ENCODE measurements at places on chromosomes 16 and 17.
A peak's percentile ranks its signal among the peaks of the same experiment; 100 is the strongest.

DNA sequence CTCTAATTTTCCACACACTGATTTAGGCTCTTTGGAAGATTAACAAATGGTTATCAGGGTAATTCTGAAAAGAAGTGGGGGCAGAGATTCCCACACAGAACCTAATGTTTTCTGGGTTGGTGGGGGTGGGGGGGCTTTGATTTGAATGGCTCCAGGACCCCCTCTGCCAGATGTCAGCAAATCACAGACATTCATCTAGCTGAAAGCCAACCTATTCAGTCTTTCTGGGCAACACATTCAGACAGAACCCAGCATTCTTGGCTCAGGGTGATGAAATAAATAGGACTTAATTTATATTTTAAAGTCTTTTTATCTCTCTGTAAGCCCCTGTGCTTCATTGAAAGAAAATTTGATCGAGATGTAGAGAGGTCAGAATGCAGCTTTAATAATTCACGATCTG is 533.2 kb downstream of the XYLT1 start:
- H3K4me3 ChIP-seq = no peak overlapping the region
- H3K27me3 ChIP-seq = peaks cover 54% of the 10 kb centered on the region
- peaks cover 2% of the 10 kb centered on the region for H3K4me1 ChIP-seq

DNA sequence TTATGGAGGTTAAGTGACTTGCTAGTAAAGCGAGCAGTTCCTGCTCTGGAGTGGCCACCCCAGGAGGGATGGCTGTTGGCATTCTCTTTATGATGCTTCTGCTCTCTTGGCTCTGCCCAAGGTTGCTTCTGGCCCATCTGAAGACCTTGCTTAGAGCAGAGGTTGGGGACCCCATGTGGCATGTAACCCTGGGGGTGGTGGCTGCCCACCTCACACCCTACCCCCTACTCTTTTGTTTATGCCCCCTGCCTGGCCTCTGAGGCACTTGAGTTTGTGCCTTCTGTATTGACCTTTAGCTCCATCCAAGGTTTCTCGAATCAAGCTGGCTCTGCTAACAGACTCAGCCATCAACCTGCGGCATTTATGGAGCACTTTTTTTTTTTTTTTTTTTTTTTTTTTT is 214.6 kb downstream of the MSI2 start:
- peaks cover 69% of the 10 kb centered on the region for H3K4me1 ChIP-seq
- H3K27ac ChIP-seq = no peak overlapping the region
- H3K4me3 ChIP-seq = no peak overlapping the region
- DNase-seq = no peak
- no peaks in the 10 kb centered on the region for H3K27me3 ChIP-seq
- H3K36me3 ChIP-seq = peaks cover 3% of the 10 kb centered on the region

DNA sequence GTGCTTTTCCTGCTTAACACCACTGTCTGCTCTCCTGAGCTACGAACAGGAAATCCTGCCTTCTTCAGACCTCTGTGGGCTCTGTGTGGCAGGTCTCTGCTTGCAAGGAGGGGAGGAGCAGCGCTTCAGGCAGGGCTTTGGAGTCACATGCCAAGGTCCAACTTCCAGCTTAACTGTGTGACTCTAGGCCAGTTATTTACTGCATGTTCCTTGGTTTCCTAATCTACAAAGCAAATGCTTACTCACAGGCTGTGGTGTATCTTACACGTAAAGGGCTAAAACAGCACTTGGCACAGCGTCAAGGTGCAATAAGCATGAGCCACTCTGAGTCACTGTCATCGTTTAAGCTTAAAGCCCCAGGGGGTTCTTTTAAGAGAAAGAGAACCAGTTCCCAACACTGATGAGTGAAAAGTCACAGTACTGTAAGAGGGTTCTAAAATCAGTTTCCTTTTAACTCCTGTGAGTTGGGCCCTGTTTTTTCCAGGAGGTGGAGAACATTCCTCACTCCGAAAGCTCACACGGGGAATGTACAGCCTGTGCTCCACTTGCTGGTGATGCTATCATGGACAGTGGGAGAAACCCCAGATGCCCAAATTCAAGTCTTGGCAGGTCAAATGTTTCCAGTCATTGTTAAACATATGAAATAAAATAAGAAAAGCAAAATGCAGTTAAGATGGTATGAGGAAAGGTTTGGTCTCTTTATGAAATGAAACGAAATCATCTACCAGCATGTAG is 54.1 kb upstream of the BCAR1 start:
- no peaks in the 10 kb centered on the region for H3K27me3 ChIP-seq
- H3K4me1 ChIP-seq = peaks cover 33% of the 10 kb centered on the region
- DNase-seq = peak; percentile 54
- peak overlapping the region; percentile 94 for H3K27ac ChIP-seq

GRCh38 chr16:9054460-9054859 is 37.0 kb upstream of the HAPSTR1 start:
- no peaks in the 10 kb centered on the region for H3K27me3 ChIP-seq
- H3K4me1 ChIP-seq = peaks cover 4% of the 10 kb centered on the region
- no peak for DNase-seq
- H3K36me3 ChIP-seq = no peaks in the 10 kb centered on the region
- H3K4me3 ChIP-seq = no peak overlapping the region

DNA sequence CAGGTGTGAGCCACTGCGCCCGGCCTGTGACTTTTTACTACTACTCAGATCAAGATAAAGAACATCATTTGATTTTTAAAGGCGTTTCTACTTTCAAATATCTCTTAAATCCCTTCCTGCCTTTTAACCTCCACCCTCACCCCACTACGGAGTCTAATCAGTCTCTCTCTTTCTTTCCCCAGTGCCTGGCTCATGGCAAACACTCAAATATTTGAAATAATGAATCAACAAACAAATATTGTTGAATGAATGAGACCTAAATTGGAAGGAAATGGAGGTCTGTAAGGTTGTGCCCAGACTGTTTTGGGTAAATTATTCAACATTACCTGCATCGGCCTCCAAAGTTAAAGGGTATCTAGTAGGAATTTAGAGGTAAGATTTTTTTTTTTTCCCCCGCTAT is 14.7 kb downstream of the COPZ2 start:
- DNase-seq = no peak
- H3K36me3 ChIP-seq = no peaks in the 10 kb centered on the region
- H3K27ac ChIP-seq = no peak overlapping the region
- peaks cover 50% of the 10 kb centered on the region for H3K27me3 ChIP-seq

- H3K4me3 ChIP-seq = no peak overlapping the region
- no peaks in the 10 kb centered on the region for H3K36me3 ChIP-seq
- H3K4me1 ChIP-seq = no peaks in the 10 kb centered on the region
- no peak for DNase-seq
- H3K27ac ChIP-seq = no peak overlapping the region
- peaks cover 34% of the 10 kb centered on the region for H3K27me3 ChIP-seq
Measured at GRCh38 chr16:21226749-21227148, 6.8 kb upstream of the ANKS4B start.

- no peak for DNase-seq
- H3K4me3 ChIP-seq = no peak overlapping the region
- no peaks in the 10 kb centered on the region for H3K36me3 ChIP-seq
- H3K4me1 ChIP-seq = peaks cover 12% of the 10 kb centered on the region
- peaks cover 14% of the 10 kb centered on the region for H3K27me3 ChIP-seq
Measured at GRCh38 chr17:37729905-37730304, 15.0 kb downstream of the HNF1B start.

DNA sequence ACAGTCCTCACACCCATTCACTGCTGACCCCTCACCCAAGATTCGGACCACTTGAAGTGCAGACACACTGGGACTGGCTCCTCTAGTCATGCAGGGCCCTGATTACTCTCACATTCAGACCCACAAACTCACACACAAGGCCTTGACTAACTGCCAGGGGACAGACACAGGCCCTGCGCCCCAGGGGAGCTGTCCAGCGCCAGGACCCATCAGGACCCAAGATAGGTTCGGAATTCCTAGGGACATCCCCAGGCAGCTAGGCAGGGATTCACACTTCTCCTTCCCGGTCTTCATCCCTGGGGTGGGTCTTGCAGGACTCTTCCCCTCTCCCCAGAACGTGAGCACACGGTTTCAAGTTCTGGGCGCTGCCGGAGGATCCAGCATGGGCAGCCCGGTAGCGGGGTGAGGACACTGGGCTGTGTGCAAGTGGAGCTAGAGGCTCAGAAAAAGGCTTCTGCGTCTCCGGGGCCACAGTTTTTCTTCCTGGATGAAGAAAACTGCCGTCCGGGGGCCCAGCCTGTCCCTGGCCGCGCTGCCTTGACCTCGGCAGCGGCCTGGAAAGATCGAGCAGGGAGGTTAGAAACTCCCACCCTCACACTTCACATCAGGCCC is 1.6 kb downstream of the SEZ6 start:
- H3K4me3 ChIP-seq = peak overlapping the region; percentile 26
- peaks cover 91% of the 10 kb centered on the region for H3K27me3 ChIP-seq
- DNase-seq = no peak
- no peaks in the 10 kb centered on the region for H3K36me3 ChIP-seq

DNA sequence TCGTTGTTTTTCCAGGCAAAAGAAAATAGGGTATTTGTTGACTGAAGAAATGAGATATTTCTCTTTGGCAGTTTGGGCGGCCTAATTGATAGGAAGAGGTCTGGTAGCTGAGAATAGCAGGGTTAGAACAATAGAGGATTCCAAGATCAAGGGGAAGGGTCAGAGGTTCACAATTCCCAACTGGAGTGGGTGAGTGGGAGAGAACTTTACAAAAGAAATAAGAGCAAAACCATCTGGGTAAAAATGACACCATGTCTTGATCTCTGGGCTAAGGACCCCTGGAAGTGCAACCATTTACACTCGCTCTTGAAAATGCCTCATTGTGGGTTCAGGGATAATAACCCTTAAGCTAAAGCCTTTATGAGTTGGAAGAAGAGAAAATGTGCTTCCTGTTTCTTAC is 180.5 kb downstream of the CDH13 start:
- H3K36me3 ChIP-seq = no peaks in the 10 kb centered on the region
- H3K4me1 ChIP-seq = no peaks in the 10 kb centered on the region
- no peak overlapping the region for H3K4me3 ChIP-seq
- DNase-seq = no peak

- H3K27ac ChIP-seq = peak overlapping the region; percentile 91
- H3K4me3 ChIP-seq = no peak overlapping the region
- H3K4me1 ChIP-seq = peaks cover 42% of the 10 kb centered on the region
- peaks cover 29% of the 10 kb centered on the region for H3K36me3 ChIP-seq
- DNase-seq = no peak
Measured at GRCh38 chr17:2157081-2157480, 102.2 kb downstream of the HIC1 start.

GRCh38 chr16:49513040-49513439 is 139.4 kb downstream of the C16orf78 start:
- H3K36me3 ChIP-seq = no peaks in the 10 kb centered on the region
- no peaks in the 10 kb centered on the region for H3K27me3 ChIP-seq
- H3K4me3 ChIP-seq = no peak overlapping the region

GRCh38 chr17:76560877-76561221 is 21.0 kb downstream of the PRCD start:
- H3K4me3 ChIP-seq = no peak overlapping the region
- peak overlapping the region; percentile 61 for H3K27ac ChIP-seq
- peaks cover 58% of the 10 kb centered on the region for H3K4me1 ChIP-seq
- peaks cover 19% of the 10 kb centered on the region for H3K36me3 ChIP-seq
- DNase-seq = no peak

DNA sequence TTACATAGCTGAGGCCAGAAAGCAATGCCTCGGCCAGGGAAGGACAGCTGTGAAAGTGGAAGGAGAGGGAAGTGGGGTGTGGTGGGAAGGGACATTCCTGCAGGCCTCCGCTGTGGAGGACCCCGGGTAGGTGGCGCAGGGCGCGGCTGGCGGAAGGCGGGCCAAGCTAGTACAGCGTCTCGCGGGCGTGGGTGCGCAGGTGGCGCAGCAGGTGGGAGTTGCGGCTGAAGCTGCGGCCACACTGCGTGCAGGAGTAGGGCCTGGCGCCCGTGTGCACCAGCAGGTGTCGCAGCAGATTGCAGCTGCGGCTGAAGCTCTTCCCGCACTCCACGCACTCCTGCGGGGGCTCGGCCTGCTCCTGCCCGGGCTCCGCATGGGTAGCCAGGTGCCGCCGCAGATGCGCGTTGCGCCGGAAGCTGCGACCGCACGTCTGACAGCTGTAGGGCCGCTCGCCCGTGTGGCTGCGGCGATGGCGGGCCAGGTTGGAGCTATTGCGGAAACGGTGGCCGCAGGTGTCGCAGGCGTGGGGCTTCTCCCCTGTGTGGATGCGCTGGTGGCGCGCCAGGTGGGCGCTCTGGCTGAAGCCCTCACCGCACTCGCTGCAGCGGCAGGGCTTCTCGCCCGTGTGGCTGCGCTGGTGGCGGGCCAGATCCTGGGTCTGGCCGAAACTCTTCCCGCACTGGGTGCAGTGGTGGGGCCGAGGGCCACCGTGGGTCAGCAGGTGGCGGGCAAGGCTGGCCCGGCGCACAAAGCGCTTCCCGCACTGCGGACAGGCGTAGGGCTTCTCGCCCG is 10.0 kb downstream of the ZSCAN10 start:
- no peaks in the 10 kb centered on the region for H3K27me3 ChIP-seq
- H3K36me3 ChIP-seq = no peaks in the 10 kb centered on the region
- no peak for DNase-seq
- no peak overlapping the region for H3K4me3 ChIP-seq
- peak overlapping the region; percentile 53 for H3K27ac ChIP-seq

DNA sequence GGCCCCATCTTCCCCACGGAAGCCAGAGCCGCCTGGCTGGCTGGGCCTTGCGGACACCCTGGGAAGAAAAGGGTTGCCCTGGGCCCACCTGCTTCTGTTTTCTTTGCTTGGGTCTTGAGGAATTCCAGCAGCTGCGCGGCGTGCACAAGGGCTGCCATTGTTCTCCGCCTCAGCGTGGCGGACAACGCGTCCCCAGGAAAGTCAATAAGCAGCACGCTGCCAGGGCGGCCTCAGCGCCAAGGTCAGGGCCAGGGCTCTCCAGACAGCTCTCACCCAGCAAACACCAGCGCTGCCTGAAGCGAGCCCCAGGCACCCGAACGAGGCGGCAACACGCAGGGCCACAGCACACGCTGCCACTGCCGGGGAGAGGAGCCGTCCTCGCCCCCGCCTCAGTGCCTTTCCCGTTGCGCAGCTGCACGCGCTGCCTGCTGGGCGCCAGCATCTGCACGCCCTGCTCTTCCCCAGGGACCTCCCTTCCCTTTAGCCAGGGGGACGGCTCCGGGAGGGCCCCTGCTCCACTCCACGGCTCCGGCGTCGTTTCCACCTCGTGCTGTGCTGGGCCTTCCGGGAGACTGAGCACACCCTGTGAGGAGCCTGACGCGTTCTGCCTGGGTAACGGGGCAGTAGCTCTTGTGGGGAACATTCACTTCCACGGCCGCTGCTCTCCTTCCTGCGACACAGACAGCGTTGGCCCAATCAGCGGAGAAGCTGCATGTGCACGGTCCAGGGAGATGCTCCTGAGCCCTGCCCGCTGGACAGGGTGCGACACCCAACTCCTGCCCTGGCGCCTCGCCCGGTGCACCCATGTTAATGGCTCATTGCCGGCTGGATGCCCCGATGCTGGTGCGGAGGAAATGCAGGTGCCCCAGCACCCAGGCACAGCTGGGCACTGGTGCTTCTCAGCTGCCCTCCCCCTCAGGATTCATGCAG is 57.8 kb downstream of the LMF1 start:
- no peaks in the 10 kb centered on the region for H3K27me3 ChIP-seq
- H3K36me3 ChIP-seq = peaks cover 14% of the 10 kb centered on the region
- no peak for DNase-seq
- no peak overlapping the region for H3K4me3 ChIP-seq
